H9 (cell line): ENCODE measurements at places on chromosomes 7 and 10.

DNA sequence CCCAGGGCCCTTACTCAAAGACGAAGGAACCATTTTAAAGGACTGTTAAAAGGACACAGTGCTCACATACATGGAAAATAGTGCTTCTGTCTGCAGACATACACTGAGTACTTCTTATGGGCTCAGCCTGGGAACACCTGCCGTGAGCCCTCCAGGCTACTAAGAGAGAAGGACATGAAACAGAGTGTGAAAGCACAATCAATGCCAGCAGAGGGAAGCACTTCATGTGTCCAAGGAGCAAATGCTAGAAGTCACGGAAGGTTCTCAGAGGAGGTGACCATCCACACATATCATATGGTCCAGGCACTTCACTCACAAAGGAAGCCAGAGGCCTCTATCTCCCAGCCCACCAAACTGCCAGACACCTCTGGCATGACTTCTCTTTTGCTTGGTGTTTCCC, 15.5 kb downstream of the ELMO1 start:
- peak; percentile 41 for DNase-seq

DNA sequence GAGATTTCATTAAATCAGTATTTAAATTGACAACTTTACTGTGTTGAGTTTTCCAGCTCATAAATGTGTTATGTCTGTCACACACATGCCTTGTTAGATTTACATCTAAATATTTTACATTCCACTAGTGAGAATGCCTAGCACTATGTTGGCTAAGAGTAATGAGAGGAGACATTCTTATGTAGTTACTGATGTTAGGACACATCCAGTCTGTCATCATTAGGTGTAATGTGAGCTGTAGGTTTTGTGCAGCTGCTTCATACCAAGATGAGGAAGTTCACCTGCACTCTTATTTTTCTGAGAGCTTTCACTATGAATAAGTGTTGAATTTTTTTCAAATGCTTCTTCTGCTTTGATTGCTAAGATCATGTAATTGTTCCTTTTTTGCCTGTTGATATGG, 218.0 kb upstream of the IGFBP3 start:
- DNase-seq = no peak

GRCh38 chr10:75295868-75296441, 60.2 kb upstream of the COMTD1 start:
- no peak for DNase-seq

GRCh38 chr10:17238445-17239291, 10.6 kb downstream of the VIM start:
- DNase-seq = no peak

- DNase-seq = no peak
Observed at GRCh38 chr10:60441515-60441914, 51.8 kb upstream of the ANK3 start.

GRCh38 chr10:88994019-88994418, 3.4 kb downstream of the FAS start:
- DNase-seq = no peak

GRCh38 chr7:145009876-145010275, 174.0 kb upstream of the TPK1 start:
- DNase-seq = no peak

DNA sequence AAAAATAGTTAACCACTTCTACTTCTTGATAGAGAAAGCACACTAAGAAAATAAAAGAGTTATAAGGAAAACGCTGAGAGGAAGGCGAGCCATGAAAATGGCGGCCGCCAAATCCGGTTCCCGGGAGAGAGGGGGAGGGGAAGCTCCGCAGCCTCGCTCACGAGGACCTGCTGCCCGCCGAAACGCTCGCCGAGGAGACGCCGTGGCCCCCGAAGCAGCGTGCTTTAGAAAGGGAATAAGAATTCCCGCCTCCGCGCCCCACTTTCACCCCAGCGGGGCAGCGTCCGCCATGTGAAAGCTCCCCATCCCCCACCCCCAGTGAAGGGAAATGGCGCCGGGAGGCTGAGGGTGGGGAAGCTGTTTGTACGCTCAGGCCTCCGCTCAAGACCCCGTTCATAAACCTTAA, 505 bp downstream of the HNRNPA2B1 start:
- DNase-seq = peak; percentile 55

GRCh38 chr10:33489501-33490176, 155.2 kb upstream of the NRP1 start:
- DNase-seq = no peak

GRCh38 chr10:31745612-31746376, 182.8 kb downstream of the ARHGAP12 start:
- no peak for DNase-seq

DNA sequence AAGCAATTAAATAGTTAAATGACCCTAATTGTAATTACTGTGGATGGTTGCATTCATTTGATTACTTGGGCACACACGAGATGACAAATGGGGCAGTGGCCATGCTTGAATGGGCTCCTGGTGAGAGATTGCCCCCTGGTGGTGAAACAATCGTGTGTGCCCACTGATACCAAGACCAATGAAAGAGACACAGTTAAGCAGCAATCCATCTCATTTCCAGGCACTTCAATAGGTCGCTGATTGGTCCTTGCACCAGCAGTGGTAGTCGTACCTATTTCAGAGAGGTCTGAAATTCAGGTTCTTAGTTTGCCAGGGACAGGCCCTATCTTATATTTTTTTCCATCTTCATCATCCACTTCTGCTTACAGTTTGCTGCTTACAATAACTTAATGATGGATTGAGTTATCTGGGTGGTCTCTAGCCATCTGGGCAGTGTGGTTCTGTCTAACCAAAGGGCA, 8.3 kb downstream of the PCBD1 start:
- peak; percentile 73 for DNase-seq

DNA sequence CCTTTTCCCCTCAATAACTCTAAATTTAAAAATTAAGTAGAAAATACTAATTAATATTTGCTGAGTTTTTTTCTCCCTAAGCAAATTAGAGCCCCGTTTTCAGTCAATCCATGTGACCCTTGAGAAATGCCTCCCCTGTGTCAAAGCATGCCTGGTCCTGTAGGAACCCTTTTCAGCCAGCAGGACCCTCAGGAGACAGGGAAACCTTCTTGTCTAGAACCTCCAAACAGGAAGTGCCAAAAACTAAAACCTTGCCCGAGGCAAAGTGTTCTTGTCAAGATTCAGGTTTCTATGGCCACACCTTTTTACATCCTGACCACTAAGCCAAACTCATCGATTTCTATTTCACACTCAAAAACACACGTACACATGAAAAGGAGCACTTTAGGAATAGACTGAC, 60.1 kb upstream of the NFE2L3 start:
- DNase-seq = no peak

- DNase-seq = no peak
Observed at GRCh38 chr7:95631527-95631926, 35.2 kb upstream of the PDK4 start.

DNA sequence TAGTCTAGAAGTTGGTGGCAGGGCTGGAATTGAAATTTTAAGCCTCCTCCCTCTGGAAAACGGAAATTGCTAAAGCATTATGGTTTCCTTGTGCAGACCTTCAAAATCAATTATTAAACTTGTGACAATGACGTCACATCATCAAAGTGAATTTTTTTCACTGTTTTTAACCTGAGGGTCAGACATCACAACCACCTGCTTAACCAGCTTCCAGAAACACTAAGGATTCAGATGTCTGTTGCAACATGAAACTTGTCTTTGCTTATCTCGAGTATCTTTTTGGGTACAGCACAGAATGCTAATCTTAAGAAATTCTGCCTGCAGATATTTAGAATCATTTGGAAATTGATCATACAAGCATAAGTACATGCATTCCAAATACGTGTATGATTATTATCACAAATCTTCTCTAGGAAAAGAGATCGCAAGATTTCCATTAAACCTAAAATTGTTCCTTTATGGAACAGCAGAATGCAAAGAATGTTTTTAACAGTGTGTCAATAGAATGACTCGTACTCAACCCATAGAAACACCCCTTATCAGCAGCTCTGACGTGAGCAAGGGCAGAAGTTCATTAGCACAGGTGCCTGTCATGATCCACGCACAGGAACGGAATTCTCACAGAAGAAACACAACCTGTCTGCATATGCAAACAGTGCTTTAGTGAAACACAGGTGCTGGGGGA, 4.1 kb upstream of the GTPBP4 start:
- DNase-seq = no peak

- no peak for DNase-seq
Observed at GRCh38 chr7:129574487-129574886, 37.0 kb upstream of the NRF1 start.

- DNase-seq = no peak
Observed at GRCh38 chr7:25622695-25623094, 394.4 kb upstream of the NPVF start.

GRCh38 chr7:139655305-139655704, 122.5 kb downstream of the HIPK2 start:
- DNase-seq = no peak
